CD4-positive, alpha-beta T cell treated with Interleukin-2 at 100 ng/mL for 4 hours (primary cell): ENCODE measurements at places on chromosomes 3 and 15.

- no peak for DNase-seq
Observed at GRCh38 chr15:90826886-90827435, 41.4 kb upstream of the FURIN start.

DNA sequence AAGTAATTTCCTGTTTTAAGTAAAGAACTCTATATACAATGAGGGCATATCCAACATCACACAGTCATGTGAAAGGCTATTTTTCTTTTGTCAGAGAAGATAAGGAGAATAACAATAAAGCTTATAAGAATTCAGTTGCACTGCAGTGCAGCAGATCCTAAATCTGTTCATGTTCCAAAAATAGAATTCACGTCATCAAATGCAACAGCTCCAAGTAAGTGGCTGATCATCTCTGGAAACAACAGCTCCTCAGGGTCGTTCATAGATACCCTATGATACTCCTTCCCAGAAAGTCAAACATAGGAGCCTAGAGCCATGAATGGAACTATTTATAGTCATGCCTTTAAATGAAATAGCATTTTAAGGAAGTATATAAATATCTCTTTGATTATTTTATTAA lies 100.2 kb downstream of the FMN1 start:
- DNase-seq = no peak

DNA sequence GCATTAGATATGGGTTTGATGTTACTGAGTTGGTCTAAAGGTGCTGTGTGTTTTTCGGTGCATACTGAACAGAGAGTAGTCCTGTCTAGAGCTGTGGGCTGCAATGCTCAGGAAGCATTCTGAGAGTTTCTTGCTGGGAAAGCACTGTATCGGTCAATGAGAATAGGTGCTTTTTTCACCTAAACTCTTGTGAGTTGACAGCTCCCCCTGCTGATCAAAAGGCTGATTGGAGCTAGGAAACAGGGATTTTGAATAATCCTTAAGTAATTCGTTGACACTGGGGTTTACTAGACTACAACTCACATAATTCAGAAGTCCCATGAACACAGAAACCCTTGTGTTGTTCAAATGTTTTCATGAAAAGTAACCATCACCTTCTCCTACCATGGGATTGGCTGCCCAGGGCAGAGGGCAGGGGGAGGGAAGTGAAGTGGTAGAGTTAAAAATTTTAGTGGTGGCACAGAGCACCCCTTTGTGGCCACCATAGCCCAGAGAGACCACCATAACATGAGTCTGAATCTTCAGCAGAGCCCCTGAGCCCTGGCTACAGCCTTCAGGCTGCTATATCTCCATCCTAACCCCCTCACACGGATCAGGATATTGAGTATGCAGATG lies 13.0 kb upstream of the MANF start:
- peak; percentile 68 for DNase-seq

- DNase-seq = no peak
Observed at GRCh38 chr3:33037471-33037870, 59.5 kb downstream of the GLB1 start.

DNA sequence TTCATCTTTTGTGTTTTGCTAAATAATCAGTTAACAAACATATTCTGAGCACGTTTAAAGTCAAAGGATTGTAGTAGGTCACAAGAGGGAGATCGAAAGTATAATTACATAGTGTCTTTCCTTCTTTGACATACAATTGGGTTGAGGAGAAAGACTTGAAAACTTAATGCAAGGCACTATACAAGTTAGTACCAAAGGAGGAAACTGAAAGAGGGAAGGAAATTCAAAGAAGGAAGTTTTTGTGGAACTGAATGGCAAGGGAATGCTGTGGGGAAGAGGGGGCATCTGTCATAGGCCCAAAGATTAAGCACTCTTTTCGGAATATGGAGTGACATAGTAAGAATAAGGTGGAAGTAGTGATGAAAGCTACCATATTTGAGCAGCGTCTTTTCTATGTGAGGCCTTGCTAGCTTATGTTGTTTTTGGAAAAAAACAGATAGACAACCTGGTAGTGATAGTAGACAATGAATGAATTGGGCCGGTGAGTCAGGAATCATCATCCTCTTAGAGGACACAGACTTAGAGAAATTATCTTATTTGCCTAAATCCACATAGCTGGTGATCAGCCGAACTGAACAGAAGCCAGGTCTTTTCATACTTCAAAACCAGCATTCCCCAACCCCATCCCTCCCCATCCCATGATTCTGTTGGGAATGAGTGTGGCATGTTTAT lies 10.2 kb downstream of the MBNL1 start:
- no peak for DNase-seq

DNA sequence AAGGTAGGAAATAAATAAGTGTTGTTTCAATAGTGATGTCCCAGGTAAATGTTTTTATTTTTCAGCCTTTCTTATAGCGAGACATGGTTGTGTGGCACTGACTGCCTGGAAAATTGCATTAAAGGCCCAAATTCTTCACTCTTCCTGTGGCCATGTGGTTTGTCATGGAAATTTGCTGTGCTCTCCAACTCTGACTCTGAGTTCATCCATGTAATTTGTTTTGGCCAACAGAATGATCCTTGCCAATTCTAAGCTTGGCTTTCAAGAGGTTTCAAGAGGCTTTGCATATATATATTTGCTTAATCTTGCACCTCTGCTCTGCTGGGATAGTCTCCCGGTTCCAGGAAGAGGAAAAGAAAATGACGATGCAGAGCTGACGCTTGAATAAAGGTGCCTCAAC lies 107.5 kb upstream of the ARHGEF26 start:
- no peak for DNase-seq

DNA sequence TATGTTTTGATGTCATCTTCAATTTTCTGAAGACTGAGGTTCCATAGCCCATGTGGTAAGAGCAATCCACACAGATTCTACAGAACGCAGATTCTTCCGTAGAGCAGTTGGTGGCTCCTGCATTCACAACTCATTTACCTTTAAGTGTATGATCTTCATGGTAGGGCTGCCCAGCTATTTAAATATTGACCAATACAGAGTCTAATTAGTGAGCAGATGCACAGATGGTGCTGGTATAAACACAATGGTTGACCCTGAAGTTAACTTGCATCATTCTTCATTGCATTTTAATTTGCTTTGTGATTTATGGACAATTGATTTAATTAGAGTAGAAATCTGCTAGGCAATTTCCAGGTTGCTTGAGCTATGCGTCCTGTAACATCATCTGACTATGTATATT lies 269.2 kb downstream of the SQOR start:
- no peak for DNase-seq

DNA sequence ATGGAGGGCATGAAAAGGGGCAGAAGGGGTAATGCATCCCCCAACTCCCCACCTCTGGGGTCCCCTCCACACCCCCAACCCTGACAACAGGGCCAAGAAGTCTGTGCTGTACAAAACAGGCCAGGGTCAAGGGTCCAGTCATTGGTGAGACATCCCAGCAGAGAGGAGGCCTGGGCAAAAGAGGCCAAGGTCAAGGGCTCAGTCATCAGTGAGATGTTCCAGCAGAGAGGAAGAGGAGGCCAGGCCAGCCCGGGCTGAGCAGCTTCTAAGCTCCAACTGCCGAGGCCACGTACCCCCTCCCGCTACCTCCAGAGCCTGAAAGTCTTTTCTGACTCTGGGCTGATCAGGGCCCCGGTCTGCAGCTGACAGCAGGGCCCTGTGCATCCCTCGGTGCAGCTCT lies 52.4 kb downstream of the LHFPL4 start:
- DNase-seq = no peak

GRCh38 chr3:12187448-12188327 lies 29.0 kb upstream of the TIMP4 start:
- no peak for DNase-seq

DNA sequence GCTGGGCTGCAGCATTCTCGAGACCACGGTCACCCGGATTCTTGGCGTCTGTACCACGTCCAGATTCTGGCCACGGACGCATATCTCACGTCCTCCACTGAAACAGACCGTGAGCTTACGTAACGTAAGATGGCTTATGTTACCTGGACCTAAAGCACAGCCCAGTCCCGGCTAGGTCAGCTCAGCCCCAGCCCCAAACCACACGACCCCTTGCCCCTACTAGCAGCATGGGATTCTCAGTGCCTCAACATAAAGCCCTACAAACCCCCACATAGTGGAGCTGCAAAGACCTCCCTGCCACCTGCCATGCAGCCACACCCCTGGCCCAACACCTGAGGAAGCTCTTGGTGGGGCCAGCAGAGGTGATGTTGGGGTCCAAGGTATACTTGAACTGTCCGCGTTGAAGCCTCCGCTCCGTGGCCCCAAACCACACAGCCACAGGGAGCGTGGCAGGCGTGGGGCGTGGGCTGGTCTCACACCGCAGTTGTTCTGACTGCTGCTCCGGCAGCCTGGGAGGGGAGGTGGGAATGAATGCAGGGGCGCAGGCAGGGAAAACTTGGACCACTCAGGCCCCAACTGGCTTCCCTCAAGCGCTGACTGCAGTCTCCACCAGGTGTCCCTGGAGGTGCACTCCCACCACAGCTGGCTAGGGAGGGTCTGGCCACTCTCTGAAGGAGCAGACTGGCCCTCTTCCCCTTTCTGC lies 14.5 kb downstream of the PLXNB1 start:
- no peak for DNase-seq

- no peak for DNase-seq
Observed at GRCh38 chr3:134879990-134880389, 84.9 kb downstream of the EPHB1 start.

- peak; percentile 6 for DNase-seq
Observed at GRCh38 chr15:56038015-56038414, 44.6 kb upstream of the NEDD4 start.

- DNase-seq = no peak
Observed at GRCh38 chr3:149087208-149087607, 875 bp upstream of the HLTF start.

GRCh38 chr3:53989946-53990345 lies 98.3 kb upstream of the SELENOK start:
- no peak for DNase-seq

GRCh38 chr3:42961633-42962032 lies 17.5 kb upstream of the GASK1A start:
- DNase-seq = peak; percentile 36

- no peak for DNase-seq
Observed at GRCh38 chr3:22399566-22399965, 648.6 kb upstream of the ZNF385D start.

GRCh38 chr15:87672309-87673288 lies 583.9 kb downstream of the NTRK3 start:
- no peak for DNase-seq

GRCh38 chr3:111106993-111107661 lies 35.5 kb downstream of the NECTIN3 start:
- DNase-seq = no peak

- DNase-seq = no peak
Observed at GRCh38 chr15:31129769-31130303, 28.3 kb upstream of the TRPM1 start.

- DNase-seq = no peak
Observed at GRCh38 chr3:148175214-148175613, 522.5 kb upstream of the AGTR1 start.

- no peak for DNase-seq
Observed at GRCh38 chr15:40037721-40038120, 1.3 kb downstream of the SRP14 start.

DNA sequence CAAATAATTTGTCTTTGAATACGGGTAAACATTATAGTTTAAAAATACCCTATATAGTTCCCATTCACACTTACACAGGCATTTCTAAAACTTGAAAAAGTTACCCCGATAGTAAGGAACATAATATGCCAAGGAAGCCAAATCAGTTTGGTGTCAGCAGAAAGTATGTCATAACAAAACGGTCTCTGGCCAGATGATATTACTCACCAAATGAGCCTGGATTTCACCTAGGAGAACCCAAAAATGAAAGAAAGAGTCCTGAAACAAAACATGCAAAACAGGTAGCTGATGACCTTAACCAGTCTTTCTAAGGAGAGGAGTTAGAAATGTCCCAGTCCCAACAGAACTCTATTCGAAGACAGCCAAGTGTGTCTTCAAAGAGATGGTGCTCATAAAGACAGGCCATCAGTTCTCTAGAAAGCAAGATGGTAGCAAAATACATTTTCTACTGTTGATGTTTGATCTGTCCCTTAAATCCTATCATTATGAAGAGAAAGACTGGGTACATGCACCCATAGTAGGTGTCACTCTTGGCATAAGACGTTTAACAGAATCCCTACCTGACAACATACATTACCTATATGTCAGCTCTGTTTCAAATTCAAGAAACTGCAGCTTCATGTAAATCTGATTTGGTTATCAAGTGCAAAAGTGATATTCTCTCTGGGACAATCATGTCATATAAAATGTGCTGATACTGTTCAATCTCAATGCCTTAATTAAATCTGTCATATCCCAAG lies 942.5 kb downstream of the ROBO1 start:
- no peak for DNase-seq

GRCh38 chr3:4036046-4036445 lies 236.8 kb downstream of the LRRN1 start:
- DNase-seq = no peak

- DNase-seq = no peak
Observed at GRCh38 chr15:69896606-69897005, 201.1 kb downstream of the TLE3 start.

DNA sequence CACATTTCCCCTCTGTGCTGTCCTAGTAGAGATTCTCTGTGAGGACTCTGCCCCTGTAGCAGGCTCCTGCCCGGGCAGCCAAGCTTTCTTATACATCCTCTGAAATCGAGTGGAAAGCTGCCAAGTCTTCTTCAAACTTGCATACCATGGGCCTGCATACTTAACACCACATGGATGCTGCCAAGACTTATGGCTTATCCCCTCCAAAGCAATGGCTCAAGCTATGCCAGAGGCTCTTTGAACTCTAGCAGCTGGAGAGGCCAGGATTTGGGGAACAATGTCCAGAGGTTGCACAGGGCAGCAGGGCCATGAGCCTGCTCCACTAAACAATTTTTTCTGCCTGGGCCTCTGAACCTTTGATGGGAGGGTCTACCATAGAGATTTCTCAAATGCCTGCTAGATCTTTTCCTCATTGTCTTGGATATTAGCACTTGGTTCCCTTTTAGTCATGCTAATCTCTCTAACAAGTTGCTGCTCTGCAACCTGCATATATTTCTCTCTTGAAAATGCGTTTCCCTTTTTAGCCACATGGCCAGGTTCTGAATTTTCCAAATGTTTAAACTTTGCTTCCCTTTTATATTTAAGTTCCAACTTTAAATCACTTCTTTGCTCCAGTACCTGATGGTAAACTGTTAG lies 6.1 kb upstream of the PLSCR4 start:
- DNase-seq = no peak

GRCh38 chr3:72659596-72659995 lies 188.6 kb downstream of the SHQ1 start:
- no peak for DNase-seq

DNA sequence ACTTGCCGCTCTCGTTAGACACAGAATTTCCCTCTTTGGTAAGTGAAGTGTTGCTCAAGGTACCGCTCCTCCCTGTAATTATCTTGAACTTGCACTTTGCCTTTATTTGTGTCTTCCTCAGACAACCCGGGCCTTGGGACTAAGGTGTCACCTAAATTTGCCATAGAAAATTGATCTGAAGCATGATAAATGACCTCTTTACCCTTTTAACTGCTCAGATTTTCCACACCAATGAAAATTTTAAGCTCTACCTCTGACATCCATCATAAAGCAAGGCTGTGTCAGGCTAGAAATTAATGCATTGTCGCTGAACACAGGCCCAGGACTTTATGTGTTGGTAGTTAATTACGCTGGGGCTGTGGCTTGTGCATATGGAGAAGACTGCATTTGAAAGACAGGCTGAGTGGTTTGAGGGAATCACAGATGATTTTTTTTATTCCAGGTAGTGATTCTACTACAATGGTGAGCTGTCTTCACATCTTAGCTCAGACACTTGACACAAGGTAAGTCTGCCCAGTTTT lies 199.6 kb upstream of the CHRM5 start:
- no peak for DNase-seq

- no peak for DNase-seq
Observed at GRCh38 chr3:136270179-136270578, 20.0 kb downstream of the PCCB start.

- no peak for DNase-seq
Observed at GRCh38 chr15:79086814-79087213, 3.8 kb downstream of the RASGRF1 start.
